ENCODE measurements at places on chromosomes 11 and 22. TPM values are rescaled to one million over a fixed set of nuclear protein-coding genes. Genes with fewer than 3 reads are reported as not detected.

The TTC36 gene
- total RNA-seq: 1.2 TPM

The NFAM1 gene
- not detected for total RNA-seq

The VWCE gene
- total RNA-seq: 2.6 TPM

The WNT11 gene
- total RNA-seq: not detected
